Skin of body (tissue), 3 donors: ENCODE measurements at places on chromosomes 7 and 10.

DNA sequence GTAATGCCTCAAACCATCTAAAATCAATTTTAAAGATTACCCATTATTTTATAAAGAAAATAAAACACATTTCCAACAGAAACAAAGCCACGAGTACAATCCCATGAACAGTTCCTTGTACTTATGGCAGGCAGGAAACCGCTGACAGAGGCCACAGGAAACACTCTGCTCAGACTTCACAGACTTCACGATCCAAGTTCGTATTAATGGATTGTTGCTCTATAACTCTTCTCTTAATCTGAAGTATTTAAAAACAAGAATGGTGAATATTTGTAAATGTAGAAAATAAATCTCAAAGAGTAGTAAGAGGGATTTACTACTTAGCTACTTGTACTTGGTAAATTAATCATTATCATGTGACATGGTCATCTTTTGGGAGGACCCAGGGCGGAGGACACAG lies 78.3 kb downstream of the SNX10 start:
- DNase-seq, result no peak

- no peak for DNase-seq
These were observed 18.2 kb downstream of the BAG3 start for GRCh38 chr10:119669331-119669730.

GRCh38 chr10:58384095-58384494 lies 1.1 kb upstream of the TFAM start:
- DNase-seq, result no peak

DNA sequence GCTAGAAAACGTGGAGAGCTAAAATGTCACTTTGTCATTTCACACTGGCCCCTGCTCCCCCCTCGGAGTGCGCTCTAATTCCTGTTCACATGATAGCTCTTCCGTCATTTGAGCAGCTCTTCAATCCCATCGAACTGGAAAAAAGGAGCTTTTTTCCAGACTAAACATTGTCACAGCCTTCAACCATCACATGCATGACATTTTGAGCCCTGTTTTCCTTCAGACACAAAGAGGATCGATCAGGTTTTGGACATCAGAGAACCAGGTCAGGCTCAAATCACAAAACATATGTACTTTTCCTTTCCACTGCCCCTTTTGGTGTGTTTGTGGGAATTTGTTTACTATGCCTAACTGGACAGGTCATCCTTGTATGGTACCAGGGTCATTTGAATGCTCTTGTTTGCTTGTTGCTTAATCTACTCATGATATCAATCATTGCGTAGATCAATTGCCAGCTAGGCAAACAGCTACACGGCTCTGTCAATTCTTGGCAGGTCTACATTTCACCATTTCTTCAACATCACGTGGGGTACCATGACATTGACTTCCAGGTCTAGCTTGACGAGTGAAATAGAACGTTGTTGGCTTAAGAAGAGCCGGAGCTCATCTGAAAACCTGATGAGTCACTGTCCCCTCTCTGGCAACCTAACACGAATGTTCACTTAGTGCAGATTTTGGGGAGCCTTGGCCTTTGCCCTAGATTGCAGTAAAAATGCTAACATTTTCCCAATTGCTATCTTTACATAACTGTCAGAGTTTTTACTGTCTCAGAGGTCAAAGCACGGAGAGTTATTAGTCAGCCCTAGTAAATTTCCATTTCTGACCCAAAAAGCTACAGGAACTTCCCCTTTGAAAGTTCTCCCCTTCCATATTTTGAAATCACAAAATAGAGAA lies 87.3 kb downstream of the LYZL2 start:
- DNase-seq, result no peak

- DNase-seq, result no peak
These were observed 53.0 kb upstream of the NAMPT start for GRCh38 chr7:106337754-106338153.

GRCh38 chr7:100951888-100952560 lies 2.7 kb downstream of the MUC3A start:
- DNase-seq, result no peak

DNA sequence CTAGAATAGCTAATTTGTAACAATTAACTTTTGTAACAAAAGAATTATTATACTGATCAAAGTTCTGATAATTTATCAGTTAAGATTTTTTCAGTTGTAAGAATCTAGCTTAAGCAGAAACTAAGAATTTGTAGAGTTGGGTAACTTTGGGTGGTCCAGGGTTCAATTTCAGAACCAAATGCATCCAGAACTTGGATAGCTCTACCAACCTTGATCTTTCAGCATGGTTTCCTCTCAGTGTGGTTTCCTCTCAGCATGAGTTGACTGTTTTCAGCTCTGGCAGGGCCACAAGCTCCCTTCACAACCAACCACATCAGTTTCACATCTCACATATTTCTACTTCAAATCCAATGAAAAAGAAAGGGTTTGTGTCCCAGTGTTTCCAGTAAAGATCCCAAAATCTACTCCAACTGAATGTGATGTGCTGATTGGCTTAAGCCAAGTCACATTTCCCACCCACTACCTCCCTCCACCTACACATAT lies 3.3 kb upstream of the FAS start:
- no peak for DNase-seq

DNA sequence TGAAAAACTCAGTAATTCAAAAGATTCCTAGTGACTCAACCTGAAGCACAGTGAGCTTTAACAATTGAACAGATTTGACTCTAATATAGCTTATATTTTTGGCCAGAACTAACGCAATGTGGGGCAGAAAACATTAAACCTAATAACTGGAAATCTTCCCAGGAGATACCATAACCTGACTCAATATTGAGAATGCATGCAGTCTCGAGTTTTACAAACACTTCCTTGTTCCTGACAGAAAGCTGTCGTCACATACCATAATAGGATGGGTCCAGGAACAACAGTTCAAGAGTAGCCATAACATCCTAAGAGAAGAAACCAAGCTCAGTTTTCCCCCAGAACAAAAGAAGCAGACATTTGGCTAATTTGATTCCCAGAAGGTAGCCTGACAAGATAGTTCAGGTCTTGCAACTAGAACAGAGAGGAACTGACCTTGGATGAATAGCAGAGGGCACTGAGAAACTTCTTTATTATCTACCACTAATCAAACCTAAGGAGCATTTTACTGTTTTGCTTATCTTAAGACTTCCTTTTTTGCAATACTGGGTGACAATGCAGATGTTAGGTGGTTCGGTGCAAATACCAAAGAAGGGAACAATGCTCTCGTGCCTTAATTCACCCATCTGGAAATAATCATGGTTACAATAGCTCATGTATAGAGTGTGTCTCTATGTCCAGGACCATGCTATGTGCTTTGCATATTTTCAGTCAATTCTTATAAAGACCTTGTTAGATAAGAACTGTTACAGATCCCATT lies 38.6 kb upstream of the ACSL5 start:
- no peak for DNase-seq

DNA sequence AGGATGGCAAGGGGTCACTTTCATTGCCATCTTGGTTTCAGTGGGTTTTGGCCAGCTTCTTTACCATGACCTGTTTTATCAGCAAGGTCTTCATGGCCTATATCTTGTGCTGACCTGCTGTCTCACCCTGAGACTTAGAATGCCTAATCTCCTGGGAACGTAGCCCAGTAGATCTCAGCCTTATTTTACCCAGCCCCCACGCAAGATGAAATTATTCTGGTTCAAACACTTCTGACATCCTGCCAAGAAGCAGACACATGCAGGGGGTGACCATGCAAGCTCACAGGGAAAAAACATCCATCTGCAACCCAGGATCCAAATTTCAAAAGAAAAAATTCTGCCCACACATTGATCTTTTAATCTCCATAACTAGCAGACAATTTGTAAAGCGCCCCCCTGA lies 88.4 kb upstream of the EEPD1 start:
- no peak for DNase-seq

DNA sequence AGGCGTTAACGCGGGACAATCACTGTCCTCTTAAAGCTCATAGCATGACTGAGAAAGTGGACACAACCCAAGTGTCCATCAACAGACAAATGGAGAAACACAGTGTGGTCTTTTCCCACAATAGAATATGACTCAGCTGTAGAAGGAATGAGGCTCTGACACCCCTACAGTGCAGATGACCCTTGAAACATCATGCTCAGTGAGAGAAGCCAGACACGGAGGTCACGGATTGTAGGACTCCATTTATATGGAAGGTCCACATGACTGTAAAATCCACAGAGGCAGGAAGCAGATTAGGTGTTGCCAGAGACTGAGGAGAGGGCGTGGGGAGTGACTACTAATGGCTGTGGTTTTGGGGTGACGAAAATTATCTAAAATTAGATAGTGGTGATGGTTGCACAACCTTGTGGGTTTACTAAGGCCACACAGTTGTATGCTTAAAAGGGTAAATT lies 6.1 kb upstream of the NCAPG2 start:
- DNase-seq, result no peak

GRCh38 chr10:122113161-122113944 lies 124.4 kb downstream of the TACC2 start:
- DNase-seq, result peak; percentile 75

DNA sequence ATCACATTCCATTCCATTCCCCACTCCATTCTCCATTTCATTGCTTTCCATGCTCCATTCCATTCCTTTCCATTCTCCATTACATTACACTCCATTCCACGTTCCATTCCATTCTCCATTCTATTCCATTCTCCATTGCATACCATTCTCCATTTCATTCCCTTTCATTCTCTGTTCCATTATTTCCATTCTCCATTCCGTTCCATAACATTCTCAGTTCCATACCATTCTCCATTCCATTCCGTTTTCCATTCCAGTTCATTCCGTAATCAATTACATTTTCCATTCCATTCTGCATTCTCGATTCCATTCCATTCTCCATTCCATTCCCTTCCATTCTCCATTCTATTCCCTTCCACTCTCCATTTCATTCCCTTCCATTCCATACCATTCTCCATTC lies 86.4 kb downstream of the NSUN6 start:
- no peak for DNase-seq

DNA sequence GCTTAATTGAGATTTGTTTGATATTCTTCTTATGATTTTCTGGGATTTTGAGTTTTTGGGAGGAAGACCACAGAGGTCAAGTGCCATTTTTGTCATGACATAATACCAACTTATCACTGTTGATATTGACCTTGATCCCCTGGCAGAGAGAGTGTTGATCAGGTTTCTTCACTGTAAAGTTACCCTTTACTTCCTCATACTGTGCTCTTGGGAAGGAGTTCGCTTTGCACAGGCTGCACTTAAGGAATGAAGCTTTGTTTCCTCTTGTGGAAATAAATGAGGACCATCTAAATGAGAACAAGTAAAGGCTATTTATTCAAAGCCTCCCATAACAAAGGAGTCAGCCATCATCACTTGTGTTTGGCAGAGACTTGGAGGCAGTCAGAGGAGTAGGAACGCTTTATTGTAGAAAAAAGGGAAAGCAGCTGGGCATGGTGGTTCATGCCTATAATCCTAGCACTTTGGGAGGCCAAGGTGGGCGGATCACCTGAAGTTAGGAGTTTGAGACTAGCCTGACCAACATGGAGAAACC lies 16.1 kb downstream of the ST7 start:
- DNase-seq, result no peak

GRCh38 chr7:1234881-1235500 lies 2.3 kb downstream of the UNCX start:
- no peak for DNase-seq

- DNase-seq, result no peak
These were observed 40.1 kb upstream of the RET start for GRCh38 chr10:43036481-43037428.

- DNase-seq, result no peak
These were observed 103.7 kb downstream of the MACC1 start for GRCh38 chr7:20113427-20114027.

DNA sequence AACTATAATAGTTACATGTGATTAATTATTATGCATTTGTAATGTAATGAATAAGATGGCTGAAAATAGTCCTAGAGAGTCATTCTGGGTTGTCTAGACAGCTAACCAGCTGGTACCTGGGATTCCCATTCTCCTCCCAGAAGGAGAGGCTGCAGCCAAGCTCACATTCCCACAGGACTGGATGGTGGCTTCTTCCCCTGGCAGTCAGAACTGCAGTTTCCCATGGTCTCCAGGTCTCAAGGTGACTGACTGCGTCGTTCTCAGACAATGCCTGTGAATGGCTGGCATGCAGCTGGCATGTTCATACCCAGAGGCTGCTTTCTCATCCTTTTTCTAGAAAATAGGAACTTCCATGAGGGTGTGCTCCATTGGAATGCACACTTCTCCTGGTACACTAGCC lies 21.3 kb downstream of the TAS2R16 start:
- no peak for DNase-seq

GRCh38 chr7:155694851-155695250 lies 50.4 kb downstream of the RBM33 start:
- no peak for DNase-seq

GRCh38 chr7:15866753-15867152 lies 180.3 kb upstream of the MEOX2 start:
- DNase-seq, result no peak

- no peak for DNase-seq
These were observed 935 bp upstream of the ZNF736 start for GRCh38 chr7:64312826-64313225.

DNA sequence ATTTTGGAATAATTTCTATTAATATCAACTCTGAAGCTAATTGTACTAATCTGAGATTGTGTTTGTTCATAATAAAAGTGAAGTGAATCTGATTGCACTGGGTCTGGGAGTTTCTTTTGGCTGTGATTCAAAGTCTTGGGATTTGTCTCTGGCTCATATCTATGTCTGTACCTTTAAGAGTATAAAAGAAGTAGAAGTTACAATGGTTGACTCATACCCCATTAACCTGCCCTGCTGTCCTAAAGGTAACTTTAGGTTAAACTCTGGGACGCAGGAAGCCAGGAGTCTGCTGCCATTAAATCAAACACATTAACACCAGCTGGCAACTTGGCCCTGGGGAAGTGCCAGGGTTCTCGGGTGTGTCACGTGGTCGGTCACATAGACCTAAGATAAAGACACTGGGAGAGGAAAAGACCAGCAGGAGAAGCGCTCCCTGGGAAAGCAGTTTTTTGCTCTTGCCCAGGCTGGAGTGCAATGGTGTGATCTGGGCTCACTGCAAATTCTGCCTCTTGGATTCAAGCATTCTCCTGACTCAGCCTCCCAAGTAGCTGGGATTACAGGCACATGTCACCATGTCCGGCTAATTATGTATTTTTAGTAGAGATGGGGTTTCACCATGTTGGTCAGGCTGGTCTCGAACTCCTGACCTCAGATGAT lies 17.8 kb downstream of the SCD start:
- no peak for DNase-seq

GRCh38 chr10:48659790-48660189 lies 24.9 kb upstream of the WDFY4 start:
- no peak for DNase-seq

GRCh38 chr7:22438994-22439393 lies 61.0 kb downstream of the STEAP1B start:
- no peak for DNase-seq

DNA sequence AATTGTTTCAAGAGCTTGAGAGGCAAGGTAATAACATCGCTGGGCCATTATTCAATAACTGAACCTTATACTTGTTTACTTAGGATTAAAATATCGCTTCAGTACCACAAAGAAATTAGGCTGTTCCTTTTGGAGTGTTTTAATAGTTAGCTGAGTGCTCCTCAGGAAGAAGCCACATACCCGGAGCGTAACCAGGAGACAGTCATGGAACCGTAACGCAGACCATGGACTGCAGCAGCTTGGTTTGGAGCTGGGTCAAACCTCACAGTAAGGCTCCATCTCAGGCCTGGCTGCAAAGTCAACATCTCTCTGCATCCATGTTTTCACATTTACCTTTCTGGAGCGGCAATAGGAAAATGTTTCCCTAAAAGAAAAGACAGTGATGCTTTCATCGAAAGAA lies 599.0 kb downstream of the TNS3 start:
- no peak for DNase-seq
